ENCODE measurements at places on chromosomes 4 and X. TPM values are rescaled to one million over a fixed set of nuclear protein-coding genes. Genes with fewer than 3 reads are reported as not detected.

DNA sequence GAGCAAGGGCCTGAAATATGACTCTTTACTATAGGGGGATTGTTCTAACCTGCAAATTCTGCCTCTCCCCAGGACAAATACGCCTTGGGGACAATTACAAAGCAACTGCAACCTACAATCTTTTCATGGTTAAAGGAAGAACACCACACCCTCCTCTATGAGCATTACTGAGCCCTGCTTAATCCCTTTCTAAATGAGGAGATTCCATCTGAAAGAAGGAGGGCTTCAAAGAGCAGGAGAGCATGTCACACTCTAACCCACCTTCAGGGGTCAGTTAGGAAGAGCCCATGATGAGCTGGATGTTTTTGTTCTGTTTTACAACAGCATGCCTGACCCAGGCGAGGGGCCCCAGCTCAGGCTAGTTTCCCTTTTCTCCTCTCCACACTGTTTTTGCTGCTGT, 134.0 kb upstream of the ANXA3 start:
- H3K4me1 ChIP-seq: peaks cover 8% of the 10 kb centered on the region
- no peak overlapping the region for H3K27ac ChIP-seq
- H3K27me3 ChIP-seq: no peaks in the 10 kb centered on the region
- H3K36me3 ChIP-seq: peaks cover 12% of the 10 kb centered on the region
- no peak for DNase-seq

DNA sequence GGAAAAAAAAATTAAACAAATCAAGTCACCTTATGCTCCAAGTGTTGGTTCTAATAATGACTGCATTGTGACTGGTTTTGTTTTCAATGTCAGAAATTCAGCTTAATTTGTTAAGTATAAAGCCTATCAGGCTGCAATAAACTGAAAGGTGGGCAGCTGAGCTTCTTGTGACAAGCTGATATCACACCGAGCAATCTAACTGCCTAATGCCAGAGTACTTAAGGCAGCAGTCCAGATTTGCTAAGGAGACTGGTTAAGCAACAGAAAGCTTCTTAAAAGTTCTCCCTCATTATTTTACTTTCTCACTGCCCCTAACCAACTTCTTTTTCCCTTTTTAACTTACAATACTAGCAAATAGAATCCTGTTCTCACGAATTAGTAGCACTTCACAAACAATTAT, 201.0 kb downstream of the MAB21L2 start:
- no peaks in the 10 kb centered on the region for H3K36me3 ChIP-seq
- H3K4me3 ChIP-seq: no peak overlapping the region
- H3K27me3 ChIP-seq: no peaks in the 10 kb centered on the region
- DNase-seq: no peak

DNA sequence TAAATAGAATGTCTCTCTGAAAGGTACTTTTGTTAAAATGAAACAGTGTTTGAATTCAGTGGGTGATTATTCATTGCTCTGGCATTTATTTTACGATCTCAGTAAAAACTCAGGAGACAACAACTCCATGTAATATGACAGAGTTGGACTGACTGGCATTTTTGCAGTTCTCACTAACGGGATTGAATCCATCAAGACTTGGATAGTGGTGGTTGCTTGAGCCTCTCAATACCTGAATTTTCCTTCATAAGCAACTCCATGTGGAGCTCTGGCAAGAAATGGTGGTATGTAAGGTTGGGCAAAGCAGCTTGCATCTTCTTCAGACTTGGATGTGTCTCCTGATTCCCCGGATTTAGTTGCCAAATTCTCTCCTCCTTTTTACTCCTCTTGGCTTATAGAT, 72.7 kb downstream of the FRMPD4 start:
- no peaks in the 10 kb centered on the region for H3K4me1 ChIP-seq
- H3K27ac ChIP-seq: no peak overlapping the region
- no peaks in the 10 kb centered on the region for H3K27me3 ChIP-seq
- H3K4me3 ChIP-seq: no peak overlapping the region

- H3K36me3 ChIP-seq: no peaks in the 10 kb centered on the region
- no peak for DNase-seq
- H3K27ac ChIP-seq: no peak overlapping the region
- no peaks in the 10 kb centered on the region for H3K27me3 ChIP-seq
- peaks cover 5% of the 10 kb centered on the region for H3K4me1 ChIP-seq
Measured at GRCh38 chr4:94571298-94571697, 119.6 kb downstream of the PDLIM5 start.

The FAM13A gene
- total RNA-seq: 16.5 TPM

The FNIP2 gene
- 13.0 TPM for total RNA-seq

- peak within 1 kb of the TSS; percentile 83 for H3K4me3 ChIP-seq
- peaks cover 4% of the 10 kb centered on the region for H3K4me1 ChIP-seq
- no peak for DNase-seq
- H3K27ac ChIP-seq: peak within 1 kb of the TSS; percentile 73
Measured at GRCh38 chr4:169270810-169271691, at the start of gene SH3RF1. TSS of gene SH3RF1 (minus strand) at chr4:169270956. CDS start at chr4:169269212, 1,744 bp downstream.

The PF4V1 gene
- total RNA-seq: not detected

DNA sequence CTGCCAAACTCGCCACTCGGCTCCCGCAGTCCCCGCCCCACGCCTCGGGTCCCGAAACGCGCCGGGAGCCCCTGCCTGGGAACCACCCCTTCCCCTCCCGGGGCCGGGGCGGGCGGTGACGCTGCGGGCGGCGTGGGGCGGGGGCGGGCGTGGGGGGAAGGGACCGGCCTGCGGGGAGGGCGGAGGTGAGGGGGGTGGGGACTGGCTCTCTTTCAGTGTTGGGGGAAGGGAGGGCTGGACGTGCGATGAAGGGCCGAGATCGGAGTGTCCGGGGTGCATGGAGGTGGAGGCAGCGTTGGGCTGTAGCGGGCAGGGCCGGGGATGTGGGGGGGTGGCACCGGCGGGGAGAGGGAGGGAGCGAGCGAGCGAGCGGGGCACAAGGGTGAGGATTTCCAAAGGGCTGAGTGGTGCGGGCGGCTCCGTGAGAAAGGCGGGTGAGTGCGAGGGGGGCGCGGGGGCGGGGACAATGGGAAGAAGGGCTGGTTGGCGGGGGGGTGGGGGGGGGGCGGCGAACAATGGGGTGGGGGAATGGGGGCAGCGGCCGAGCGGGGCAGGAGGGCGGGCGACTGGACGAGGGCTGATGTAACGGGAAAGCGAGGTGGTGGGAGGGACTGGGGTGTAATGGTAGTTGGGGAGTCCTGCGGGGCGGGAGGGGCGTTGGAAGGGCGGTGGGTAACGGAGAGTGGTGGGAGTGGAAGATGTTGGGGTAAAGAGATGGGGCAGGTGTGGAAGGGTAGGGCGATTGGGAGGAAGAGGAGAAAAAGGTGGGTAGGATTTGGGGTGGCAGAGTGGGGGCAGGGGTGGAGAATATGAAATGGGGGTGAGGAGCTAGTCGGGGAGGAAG, 578 bp downstream of the DCUN1D4 start:
- H3K4me1 ChIP-seq: peaks cover 4% of the 10 kb centered on the region
- peak overlapping the region; percentile 84 for H3K4me3 ChIP-seq
- H3K36me3 ChIP-seq: no peaks in the 10 kb centered on the region
- no peak for DNase-seq
- H3K27me3 ChIP-seq: no peaks in the 10 kb centered on the region

The HS6ST2 gene
- total RNA-seq: 3.7 TPM

GRCh38 chrX:136097871-136098805, 49.2 kb upstream of the FHL1 start:
- no peak overlapping the region for H3K4me3 ChIP-seq
- H3K4me1 ChIP-seq: no peaks in the 10 kb centered on the region

DNA sequence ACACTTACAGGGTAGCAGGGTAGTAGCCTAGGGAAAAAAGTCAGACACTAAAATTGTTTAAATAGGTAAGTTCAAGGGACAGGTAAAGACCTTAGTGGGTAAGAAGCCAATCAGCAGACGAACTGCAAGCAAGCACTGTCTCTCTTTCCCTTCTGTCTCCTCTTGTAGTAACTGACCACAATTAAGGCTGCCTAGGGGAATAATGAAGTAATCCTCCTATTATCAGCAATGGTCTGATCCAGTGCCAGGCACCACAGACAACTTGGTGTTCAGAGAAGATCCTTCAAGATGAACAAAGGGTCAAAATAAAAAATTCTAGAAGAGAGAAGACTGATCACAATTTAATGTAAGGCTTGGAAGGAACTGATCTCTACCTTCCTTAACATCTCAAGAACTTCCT, 62.9 kb downstream of the ELOVL6 start:
- H3K4me1 ChIP-seq: peaks cover 2% of the 10 kb centered on the region
- H3K27me3 ChIP-seq: no peaks in the 10 kb centered on the region
- H3K4me3 ChIP-seq: no peak overlapping the region
- no peak overlapping the region for H3K27ac ChIP-seq

GRCh38 chrX:39953879-39954278, 143.9 kb downstream of the BCOR start:
- H3K27me3 ChIP-seq: no peaks in the 10 kb centered on the region
- no peak overlapping the region for H3K27ac ChIP-seq
- no peak for DNase-seq
- H3K36me3 ChIP-seq: no peaks in the 10 kb centered on the region
- peaks cover 2% of the 10 kb centered on the region for H3K4me1 ChIP-seq
- no peak overlapping the region for H3K4me3 ChIP-seq

DNA sequence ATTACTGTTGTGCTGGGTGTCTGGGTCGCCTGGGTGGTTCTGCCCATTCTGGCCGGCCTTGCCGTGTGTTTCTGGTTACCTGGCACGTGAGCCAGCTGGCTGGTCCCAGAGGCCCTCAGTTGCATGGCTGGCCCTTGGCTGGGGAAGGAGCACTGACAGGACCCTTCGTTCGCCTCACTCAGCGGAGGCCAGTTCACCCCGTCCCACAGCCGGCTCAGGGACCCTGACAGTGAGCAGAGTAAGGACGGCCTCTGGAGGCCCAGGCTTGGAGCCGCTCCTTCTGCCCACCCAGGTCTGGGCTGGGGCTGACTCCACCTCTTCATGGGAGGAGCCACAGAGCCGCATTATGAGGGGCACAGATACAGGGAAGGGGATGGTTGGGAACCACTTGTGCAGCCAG, 20.3 kb upstream of the HGFAC start:
- H3K27me3 ChIP-seq: no peaks in the 10 kb centered on the region
- H3K27ac ChIP-seq: no peak overlapping the region
- no peak for DNase-seq
- H3K4me3 ChIP-seq: no peak overlapping the region
- no peaks in the 10 kb centered on the region for H3K4me1 ChIP-seq
- H3K36me3 ChIP-seq: no peaks in the 10 kb centered on the region

The SLC2A9 gene
- total RNA-seq: 0.20 TPM

GRCh38 chrX:131752493-131753198, 208.8 kb downstream of the OR13H1 start:
- DNase-seq: no peak
- H3K27me3 ChIP-seq: no peaks in the 10 kb centered on the region
- H3K4me3 ChIP-seq: no peak overlapping the region
- H3K27ac ChIP-seq: no peak overlapping the region
- H3K36me3 ChIP-seq: peaks cover 21% of the 10 kb centered on the region
- H3K4me1 ChIP-seq: no peaks in the 10 kb centered on the region

DNA sequence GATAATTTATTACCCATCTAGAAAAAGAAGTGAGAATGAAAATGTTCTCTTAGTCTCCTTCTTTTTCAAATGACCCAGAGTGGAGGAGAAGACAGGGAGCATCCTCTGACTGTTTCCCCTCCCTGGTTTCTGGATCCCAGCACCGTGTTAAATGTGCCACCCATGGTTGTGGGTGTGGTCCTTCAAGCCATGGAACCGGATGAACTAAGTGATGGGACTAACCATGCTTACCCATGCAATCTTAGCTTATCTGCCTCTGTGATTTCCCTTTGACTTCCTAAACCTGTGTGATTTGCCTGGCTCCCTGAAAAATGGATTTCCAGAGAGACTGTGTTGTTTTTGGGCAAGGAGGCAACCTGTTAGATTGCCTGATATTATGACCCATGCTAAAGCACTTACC, 437.1 kb downstream of the MAGEB5 start:
- no peaks in the 10 kb centered on the region for H3K27me3 ChIP-seq
- no peak for DNase-seq
- H3K4me1 ChIP-seq: no peaks in the 10 kb centered on the region

The CXCL11 gene
- 0.33 TPM for total RNA-seq
